ENCODE measurements at places on chromosomes 1 and 21.

DNA sequence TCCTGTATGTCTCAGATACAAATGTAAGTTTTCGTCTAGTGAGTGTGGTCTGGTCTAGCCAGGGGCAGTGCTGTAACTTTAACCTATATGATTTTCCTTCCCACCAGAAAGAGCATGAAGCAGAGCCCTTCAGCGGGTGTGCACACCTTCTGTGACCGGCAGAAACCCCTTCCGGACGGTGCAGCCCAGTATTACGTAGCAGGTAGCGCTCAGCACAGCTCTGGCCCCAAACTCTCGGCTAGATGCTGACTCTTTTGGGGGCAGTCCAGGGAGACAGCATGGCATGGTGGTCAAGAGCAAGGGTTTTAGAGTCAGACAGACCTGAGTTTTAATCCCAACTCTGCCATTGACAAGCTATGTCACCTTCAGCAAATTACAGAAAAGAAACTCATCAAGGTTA lies 28.0 kb upstream of the TMEM222 start:
- no peak for DNase-seq

DNA sequence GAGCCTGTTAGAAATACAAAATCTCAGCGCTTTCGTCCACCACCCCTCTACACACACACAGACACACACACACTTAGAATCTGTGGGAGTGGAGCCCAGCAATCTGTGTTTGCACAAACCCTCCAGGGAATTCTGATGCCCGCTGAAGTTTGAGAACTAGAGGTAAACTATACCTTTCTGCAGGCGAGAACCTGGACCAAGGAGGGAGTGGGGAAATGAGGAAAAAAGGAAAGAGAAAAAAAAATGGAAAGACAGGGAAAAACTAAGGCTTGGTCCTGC lies 468 bp upstream of the NIBAN1 start:
- DNase-seq, result no peak

DNA sequence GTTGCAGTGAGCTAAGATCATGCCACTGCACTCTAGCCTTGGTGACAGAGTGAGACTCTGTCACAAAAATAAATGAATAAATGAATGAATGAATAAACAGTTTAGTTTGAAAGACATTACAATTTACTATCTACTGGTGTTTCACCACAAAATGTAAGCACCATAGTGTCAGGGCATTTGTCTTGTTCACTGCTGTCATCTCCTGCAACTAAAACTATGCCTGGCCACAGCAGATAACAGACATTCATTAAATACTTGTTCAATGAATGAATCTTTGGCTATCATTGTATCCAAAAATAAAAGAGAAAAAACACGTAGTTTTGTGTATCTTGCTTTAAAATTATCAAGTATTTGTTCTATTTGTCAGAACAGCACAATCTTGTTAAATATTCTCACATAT lies 32.5 kb downstream of the SASS6 start:
- DNase-seq, result no peak

- DNase-seq, result no peak
Observed at GRCh38 chr1:160836981-160837557, 25.6 kb downstream of the CD244 start.

DNA sequence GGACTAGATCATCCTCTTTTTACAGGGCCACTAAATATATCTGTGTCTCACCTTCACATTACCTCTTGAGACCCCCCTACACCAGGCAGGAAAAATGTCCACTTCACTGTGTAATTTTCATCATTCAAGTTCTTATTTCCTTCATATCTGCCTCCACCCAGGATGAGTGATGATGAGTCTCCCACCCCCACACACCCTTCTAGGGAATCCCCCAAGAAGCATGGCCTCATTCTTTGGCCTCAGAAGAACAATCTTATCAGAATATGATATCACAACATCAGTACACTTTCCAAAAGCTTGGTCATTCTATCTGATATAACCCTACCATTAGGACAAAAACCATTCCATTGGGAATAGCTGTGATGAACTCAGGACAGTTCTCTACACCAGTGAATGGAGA lies 170.3 kb upstream of the DUSP10 start:
- no peak for DNase-seq

- DNase-seq, result no peak
Observed at GRCh38 chr21:33948096-33948950, 32.7 kb upstream of the ATP5PO start.

DNA sequence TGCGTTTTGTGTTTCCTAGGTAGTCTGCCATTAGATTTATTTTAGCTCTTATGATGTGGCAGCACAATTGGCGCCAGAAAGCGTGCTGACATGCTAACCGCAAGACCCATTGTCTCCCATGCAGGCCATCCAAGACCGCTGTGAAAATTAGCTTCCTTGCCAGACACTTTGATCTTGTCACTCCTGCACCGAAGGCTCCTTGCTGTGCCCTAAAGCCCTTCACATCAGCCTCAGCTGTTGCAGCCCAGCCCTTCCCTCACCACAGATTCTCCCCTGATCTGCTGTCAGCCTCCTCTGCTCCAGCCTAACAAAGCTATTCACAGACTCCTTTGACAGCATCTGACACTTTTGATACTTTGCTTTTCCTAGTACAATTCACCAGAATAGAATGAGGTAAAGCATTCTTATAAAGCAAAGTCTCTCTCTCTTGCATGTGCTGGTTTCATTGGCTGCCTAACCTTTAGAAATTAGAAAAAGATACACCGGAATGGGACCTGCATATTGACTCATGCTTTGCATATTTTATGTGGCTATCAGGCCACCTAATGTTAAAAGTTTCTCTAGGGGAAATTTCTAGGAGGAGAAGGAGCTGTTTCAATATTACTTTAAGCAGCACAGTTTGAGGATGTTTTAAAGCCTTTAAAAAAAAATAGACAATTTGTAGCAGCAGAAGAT lies 280.3 kb upstream of the FMN2 start:
- no peak for DNase-seq

DNA sequence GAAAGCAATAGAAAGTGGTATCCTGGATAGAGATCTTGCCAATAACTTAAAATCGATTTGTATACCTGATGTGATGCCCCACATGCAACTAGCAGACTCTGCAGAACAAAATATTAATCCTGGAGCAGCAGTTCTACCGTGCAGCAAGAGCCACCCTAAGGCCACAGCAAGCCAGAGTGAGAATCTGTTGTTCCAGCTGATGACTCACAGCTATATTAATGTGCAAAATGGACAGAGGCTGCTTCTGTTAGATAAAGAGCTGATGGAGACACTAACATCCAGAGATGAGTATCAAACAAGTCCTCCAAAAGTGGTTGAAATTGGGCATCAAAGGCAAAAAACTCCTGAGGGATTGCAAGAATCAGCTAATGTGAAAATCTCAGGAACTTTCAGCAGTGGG lies 127.8 kb downstream of the MACF1 start:
- DNase-seq, result no peak

GRCh38 chr21:45267390-45267760 lies 20.3 kb downstream of the POFUT2 start:
- no peak for DNase-seq

Data from D721Med (cell line).